ENCODE measurements at places on chromosomes 5 and 9.

GRCh38 chr9:125949703-125950460 lies 202.7 kb downstream of the PBX3 start:
- DNase-seq = no peak

- DNase-seq = no peak
Observed at GRCh38 chr5:109291090-109291489, 118.7 kb downstream of the PJA2 start.

DNA sequence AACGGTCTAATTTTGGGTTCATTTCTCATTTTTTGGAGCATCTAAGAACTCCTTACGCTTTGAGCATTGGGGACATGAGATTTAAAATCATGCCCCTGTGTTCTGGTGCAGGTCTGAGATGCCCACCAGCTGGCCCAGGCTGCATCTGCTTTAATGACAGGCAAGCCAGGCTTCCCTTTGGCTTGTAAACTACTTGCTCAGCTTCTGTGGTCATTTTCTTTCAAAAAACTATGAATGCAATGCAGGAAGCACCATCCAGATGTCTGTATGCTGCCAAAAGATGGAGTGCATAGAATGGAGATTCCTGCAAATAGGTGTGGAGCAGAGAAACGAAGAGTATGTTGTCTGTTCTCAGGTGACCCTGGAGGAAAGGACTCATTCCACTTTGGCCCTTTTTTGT lies 399.9 kb upstream of the ADAMTSL1 start:
- no peak for DNase-seq

DNA sequence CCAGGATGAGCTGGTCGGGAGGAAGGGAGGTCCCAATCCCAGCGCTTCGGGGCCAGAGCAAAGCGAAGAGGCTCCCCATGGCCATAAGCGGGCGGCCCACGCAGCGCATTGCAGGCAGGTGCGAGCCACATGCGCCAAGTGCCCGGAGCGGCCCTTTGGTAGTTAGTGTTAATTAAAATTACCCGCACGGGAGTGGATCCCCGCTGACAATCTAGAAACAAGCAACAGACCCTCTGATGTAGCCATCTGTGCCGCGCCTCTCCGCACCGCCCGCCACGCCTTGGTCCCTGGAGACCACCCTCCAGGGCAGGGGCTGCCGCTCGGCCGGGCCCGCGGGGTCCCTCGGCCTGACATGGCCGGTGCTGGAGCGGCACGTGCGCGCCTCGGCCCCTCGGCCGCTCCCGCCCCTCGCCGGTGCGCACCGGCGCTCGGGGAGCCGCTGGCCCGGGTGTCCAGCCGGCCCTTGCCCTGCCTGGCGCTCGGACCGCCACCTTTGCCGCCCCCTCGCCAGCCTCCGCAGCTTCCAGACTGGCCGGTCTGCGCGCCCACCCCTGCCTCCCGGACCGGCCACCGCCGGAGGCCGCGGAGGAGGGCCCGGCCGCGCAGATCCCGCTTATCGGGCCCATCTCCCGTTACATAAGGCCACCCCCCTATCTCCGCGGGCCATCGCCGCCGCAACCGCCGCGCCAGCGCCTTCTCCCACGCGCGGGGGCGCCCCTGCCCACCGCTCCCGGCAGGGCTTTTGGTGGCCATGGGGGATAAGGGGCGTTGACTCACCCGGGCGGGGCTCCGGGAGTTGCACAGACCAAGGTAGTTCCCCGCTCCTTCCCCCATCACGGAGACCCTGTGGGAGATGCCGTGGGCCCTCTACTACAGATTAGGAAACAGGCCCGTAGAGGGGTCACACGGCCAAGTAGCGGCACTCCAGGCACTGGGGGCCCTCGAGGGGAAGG lies 1.9 kb upstream of the IL13 start:
- no peak for DNase-seq

DNA sequence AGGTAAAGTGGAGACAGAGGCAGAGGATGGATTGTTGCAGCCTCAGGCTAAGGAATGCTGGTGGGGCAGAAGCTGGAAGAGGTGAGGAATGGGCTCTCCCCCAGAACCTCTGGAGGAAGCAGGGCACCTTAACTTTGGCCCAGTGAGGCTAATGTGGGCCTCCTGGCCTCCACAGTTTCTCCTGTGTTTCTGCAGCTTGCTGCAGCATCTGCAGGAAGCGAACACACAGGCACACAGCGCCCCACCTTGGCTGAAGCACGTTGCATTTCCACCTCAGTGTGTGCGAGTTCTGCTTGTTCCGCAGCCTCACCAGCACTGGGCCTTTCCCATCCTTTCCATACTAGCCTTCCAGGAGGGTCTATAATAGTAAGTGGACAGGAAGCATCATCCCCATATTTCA lies 27.2 kb upstream of the ASS1 start:
- no peak for DNase-seq

DNA sequence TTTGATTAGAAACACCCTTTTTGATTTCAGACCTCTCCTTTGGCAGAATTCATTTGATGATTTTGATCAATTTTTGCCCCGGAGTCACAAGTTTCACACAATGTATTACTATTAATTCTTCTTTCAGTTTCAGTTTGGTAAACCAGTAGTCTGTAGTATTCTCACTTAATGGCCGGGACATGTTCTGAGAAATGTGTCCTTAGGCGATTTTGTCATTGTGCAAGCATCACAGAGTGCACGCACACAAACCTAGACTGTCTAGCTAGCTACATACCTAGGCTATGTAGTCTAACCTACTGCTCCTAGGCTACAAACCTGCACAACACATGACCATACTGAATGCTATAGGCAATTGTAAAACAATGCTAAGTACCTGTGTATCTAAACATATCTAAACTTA lies 662.5 kb downstream of the IRX1 start:
- DNase-seq = no peak

DNA sequence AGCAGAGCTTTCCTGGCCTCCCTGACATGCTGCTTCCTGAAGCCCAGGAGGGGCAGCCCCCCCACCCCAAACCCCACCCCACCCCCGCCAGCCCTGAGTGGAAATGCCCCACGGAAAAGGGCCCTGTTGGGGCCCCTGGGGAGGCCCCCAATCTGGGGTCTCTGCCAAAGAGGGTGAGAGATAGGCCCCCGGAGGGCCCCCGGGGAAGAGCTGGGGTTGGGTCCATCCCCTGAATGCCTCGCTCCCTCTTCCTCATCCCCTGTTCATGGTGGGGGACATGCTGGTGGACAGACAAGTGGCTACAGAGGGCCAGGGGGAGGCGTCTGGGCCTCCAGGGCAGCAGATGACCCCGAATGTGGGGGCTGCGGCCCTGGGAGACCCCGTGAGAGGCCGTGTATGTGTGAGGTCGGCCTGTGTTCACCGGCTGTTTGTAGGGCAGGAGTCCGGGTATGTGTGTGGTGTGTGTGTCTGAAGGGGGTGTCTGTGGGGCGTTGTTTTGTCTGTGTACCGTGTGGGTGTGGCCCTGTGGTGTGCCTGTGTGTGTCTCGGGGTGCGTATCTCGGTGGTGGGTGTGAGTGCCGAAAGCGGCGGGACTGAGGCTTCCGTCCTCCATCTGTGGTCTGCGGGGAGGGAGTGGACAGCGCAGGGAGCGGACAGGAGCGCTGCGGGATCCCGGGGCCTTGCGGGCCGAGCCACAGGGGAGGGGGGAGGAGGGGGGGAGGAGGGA lies 11.3 kb downstream of the C9orf50 start:
- peak; percentile 34 for DNase-seq

GRCh38 chr5:152686931-152687330 lies 281.9 kb upstream of the NMUR2 start:
- DNase-seq = no peak

DNA sequence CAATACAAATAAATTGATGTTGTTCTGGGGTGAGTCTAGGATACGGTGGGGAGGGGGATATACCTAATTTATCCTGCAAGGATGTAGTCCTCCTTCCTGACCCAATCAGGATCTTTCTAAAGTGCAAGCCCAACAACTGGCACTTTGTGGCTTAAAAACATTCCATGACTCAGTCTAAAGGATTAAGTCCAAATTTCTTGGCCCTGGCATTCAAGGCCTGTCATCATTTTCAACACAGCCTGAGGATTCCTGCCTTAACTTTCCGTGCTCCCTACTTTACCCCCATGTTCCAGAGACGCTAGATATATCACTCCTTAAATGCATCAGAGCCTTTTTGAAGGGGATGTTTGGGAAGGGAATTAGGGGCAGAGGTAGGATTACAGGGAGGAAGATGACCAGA lies 1.0 kb downstream of the FAM221B start:
- DNase-seq = no peak

GRCh38 chr9:5819174-5819573 lies 13.7 kb downstream of the ERMP1 start:
- no peak for DNase-seq

GRCh38 chr5:4893063-4893744 lies 246.9 kb upstream of the ADAMTS16 start:
- DNase-seq = no peak

- DNase-seq = no peak
Observed at GRCh38 chr9:129491487-129491855, 129.4 kb downstream of the C9orf50 start.
